NK-92 treated with Interleukin-12 subunit alpha and Interleukin-12 subunit beta, amount 100 ng/mL, for 24 hours (cell line): ENCODE measurements at places on chromosomes 6 and 20.

DNA sequence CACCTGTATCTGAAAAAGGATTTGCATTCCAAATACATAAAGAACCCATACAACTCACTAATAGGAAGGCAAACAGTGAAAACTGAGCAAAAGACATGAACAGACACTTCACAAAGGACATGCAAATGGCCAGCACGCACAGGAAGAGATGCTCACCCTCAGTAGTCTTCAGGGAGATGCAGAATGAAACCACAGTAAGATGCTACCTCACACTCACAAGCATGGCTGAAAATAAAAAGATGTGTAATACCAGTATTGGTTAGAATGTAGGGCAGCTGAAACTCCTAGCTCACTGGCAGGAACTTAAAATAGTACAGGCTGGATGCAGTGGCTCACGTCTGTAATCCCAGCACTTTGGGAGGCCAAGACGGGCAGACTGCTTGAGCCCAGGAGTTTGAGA is 64.6 kb downstream of the SNX5 start:
- no peak for DNase-seq

DNA sequence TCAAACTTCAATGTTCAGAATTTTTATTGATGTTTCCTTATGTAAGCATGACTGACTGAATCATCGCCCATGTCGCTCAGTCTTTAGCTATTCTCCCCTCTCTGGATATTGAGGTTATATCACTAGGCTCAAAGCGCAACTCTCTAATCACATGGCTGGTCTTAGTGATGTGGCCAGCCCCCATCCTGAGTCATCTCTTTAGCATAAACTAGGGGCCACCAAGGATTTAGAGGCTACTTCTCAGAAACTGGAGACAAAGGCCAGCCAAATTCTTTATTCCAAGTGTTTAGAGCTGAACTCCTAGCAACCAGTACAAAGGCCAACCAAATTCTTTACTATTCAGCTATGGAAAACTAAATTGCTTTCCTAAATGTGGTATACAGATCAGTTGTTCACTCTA is 61.4 kb downstream of the FAM135A start:
- DNase-seq: no peak

- no peak for DNase-seq
These were observed 90.2 kb downstream of the HIVEP1 start for GRCh38 chr6:12102350-12102749.

DNA sequence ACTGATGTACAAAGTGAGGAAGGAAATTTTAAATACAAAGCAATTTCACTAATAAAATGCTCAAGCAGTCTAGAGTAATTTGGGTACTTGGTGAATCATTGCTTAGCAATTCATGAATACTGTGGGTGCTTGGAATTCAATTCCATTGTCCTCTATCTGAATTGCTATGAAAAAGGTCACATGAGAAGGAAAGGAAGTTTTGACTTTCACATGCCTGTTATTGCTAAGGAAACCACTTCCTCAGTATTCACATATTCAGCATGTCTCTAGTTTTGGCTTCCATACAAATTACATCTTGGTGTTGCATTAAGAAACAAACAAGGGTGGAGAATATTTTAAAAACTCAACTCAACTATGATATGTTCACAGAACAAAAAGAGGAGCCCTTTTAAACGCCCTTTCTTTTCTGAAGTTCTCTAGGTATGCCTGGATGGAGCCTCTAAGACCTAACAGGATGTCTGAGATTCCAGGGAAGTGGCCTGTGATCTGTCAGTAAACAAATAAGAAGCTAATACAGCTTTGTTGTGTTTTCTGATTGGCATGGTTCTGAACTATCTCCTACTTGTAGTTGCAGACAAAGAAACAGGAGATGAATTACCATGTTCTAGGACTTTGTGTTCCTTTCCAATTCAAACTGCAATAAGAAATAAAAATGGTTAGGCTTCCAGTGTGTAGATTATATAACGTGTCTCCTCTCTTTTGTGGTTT is 190.4 kb downstream of the OGFRL1 start:
- DNase-seq: no peak

DNA sequence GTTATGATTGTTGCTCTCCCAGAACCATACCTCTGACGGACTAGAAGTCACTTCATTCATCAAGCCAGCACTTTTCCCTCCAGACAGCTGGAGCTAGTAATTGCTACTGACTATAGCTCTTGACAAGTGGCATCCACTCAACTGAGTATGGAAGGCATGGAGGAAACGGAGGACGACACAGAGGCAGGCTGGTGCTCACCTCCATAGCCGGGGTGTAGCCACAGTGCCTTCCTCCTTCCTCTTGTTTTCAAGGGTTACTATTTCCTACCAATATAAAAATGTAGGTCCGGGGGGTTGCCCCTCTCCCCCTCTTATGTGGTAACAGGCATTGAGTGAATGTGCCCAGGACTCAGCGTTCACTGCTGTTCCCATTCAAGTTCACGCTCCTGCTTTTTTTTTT is 23.5 kb upstream of the FOXC1 start:
- DNase-seq: no peak

DNA sequence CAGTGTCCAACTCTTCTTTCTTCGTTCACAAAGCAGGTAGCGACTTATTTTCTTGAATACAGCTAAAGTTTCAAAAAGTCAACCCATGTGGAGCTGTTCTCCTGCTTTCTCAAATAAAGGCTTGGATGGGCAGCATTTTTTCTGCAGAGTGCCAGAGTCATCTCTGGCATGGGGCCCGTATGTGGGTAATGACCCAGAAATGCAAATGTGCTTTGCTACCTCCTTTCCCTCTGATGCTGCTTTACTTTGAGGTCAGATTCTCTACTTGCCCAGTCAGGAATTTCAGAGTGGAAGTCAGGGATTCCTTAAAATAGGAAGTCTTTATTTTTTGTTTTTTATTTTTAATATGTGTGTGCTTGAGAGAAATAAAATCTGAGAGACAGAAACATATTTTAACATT is 4.9 kb downstream of the NKAIN2 start:
- DNase-seq: no peak
